ENCODE measurements at places on chromosomes 7 and 10.

DNA sequence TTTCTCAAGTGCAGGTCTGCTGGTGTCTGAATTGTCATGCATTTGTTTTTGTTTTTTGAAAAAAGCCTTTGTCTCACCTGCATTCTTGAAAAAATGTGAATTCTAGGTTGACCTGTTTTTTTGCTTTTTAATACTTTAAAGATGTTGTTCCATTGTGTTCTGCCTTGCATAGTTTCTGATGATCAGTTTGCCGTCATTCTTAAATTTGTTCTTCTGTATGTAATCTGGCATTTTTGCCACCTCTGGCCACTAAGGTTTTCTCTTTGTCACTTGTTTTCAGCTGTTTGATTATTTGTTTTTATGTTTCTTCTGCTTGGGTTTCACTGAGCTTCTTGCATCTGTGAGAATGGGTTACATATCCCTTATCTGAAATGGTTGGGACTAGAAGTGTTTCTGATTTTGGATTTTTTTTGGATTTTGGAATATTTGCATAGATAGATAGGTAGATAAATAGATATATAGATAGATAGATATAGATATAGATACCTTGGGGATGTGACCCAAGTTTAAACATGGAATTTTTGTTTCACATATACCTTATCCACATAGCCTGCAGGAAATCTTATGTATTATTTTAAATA is 16.5 kb downstream of the MGMT start:
- no peak for DNase-seq

- no peak for DNase-seq
Measured at GRCh38 chr7:156445997-156446761, 194.4 kb upstream of the RNF32 start.

DNA sequence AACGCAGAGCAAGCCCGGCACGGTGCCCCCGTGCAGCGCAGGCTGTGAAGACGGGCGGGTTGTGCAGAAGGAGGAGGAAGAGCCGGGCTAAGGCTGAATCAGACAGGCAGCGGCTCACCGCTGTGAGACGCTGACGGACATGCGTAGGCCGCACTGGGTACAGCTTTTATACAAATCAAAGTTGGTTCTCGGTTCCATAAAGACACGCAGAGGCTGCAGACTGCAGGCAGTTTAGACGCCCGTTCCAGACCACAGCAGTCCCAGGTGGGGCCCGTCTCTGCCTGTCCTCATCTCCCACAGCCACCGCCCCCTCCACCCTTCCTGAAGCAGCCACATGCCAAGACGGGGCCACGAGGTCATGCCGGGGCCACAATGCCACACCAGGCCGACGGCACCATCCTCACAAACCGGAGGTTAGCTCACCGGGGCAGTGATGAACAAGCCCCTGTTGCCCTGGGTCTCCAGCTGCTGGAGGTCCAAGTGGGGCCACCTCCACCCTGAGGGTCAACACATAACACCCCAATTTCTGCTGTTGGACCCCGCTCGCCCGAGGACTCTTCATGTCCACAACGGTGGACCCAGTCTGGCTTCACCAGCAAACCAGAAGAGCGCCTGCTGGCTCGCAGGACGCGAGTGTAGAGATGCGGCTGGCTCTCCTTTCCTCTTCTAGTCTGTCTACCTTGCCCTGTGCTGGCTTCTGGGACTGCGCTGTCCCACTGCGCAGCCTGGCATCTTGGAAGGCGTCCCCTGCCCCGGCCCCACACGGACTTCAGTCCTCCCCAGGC is 227.2 kb downstream of the ELFN1 start:
- DNase-seq: no peak

- no peak for DNase-seq
Measured at GRCh38 chr10:94549221-94549620, 3.6 kb downstream of the HELLS start.

GRCh38 chr7:156903232-156903909 is 10.4 kb upstream of the LMBR1 start:
- DNase-seq: no peak
